ENCODE measurements at places on chromosomes 3 and 15.

DNA sequence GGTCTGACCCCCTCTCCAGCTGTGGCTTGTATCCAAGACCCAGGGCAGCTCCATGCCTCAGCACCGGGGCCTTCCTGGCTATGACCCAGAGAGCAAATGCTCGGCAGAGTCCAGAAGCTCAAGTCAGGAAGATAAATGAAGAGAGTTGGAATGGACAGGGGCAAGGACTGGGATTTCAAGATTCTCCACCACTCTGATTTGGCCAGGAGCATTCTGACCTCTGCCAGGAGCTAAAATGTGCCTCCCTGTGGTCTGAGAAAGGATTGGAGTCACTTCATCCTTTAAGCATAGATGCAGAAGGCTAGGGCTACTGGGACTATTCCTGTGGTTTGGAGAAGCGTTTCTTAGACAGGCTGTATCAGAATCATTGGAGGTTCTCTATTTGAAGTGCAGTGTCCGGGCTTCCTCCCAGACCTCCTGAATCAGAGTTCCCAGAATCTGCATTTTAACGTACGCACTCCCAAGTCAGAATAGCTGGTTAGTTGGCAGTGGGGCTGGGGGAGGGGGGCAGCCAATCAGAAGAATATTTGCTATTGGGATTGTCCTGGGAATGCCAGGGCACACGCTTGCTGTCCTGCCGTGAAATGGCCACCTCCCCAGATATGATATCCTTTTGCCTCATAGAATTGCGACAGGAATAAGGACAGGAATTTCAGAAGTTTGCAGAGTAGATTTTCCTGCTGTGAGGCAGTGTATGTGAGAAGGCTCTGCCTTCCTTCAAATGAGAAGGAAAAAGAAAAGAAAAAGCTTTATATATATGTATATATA, 57.4 kb downstream of the HRH1 start:
- DNase-seq = no peak

DNA sequence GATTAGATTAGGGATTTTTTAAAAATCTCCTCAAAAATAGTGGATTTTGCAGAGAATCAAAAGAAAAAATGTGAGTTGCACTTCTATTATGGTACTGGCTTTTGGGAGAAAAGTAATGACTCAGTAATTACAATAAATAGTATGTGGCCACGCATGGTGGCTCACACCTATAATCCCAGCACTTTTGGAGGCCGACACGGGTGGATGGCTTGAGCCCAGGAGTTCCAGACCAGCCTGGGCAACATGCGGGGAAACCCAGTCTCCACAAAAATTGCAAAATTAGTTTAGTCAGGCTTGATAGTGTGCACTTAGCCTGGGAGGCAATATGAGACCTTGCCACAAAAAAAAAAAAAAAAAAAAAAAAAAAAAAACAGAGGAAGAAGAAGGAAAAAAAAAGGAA, 1098.2 kb downstream of the ZPLD1 start:
- no peak for DNase-seq

DNA sequence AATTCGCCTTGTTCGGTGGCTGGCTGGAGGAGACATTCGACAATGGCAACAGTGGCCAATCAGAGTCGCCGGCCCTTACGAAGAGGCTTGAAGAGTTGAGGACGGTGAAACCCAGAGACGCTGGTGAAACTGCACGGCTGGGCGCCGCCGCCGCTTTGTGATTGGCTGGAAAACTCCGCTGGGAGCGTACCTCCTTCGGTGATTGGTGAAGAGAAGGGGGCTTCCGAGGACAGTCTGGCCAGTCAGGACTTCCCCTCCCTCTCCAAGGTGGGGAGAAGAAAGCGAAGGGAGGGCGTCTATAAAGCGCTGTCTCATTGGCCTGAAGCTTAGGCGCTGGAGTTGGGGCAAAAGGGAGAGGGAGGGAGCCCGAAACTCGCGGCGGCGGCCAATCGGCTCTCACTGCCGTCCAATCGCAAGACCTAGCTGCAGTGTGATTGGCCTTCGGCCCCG, 554 bp upstream of the GSK3B start:
- peak; percentile 94 for DNase-seq

DNA sequence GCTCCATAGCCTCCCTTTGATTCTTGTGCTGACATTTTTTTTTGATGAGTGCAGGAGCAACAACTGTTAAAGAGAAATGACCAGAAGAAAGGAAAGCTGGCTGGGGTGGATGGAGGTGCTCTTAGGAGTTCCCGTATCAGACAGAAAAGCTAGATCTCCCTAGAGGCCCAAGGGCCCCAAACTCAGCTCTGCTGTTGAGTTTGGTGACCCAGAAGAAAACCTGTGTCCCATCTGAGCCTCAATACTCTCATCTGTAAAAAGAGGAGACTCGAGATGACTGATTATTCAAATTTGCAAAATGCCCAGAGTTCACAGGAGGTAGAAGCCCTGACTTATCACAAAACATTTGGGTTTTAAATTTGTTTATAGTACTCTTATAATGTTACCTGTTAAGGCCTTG, 142.4 kb downstream of the TIGIT start:
- no peak for DNase-seq

GRCh38 chr3:60759439-60759838, 491.8 kb downstream of the FHIT start:
- no peak for DNase-seq

DNA sequence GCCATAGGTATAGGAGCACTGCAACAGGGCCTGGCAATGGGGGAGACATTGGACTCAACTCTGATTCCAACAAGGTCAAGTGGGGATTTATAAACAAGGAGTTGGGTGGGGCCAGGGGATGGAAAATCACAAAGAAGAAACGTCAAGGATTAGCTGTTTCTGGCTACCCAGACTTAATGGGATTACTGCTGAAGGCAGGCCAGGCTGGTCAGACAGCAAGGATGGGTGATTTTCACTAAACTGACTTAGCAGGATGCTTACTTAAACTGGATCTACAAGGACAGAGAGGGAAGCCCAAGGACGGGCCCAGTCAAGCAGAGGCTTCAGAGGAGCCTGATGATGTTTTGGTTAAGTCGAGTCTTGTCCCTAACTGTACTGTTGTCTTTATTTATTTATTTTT, 76.2 kb downstream of the USP13 start:
- no peak for DNase-seq

DNA sequence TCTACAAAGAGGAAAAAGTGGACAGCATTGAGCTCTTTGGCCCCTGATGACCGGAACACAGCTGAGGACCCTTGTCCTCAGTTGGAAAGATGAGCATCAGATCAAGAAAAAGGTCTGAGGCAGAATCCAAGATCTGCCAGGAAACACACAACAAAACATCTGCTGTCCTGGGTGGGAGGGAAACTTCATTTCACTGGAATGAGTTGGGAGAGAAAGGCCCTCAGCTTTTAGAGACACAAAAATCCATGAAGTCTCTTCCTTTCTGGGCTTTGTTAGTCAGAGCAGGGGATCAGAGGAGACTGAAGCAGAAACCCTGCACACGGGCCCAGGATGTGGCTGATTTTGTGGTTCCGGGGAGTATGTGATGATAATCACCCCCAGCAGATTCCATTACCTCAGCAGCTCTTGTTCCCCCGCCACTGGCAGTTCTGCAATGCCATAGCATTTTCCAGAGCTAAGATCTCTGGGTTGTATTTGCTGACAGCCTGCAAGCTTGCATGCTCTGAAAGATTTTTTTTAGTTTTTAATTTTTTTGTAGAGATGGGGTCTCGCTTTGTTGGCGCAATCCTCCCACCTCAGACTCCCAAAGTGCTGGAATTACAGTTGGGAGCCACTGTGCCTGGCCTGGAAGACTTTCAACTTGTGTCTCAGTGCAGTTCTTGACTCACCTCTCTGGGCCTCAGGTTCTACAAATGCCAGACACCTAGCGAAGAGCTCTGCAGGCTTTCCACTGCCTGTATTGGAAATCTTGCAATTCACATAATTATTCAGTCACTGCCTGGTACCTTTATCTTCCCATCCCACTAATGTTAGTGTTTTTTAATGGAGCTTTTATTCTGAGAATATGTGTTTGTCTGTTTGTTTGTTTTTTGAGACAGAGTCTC, 5.8 kb upstream of the TATDN2 start:
- DNase-seq = no peak

Data from HuH-7.5 (cell line).